ENCODE measurements at places on chromosomes 7 and 10. TPM values are rescaled to one million over a fixed set of nuclear protein-coding genes. Genes with fewer than 3 reads are reported as not detected.

The STK32C gene
- total RNA-seq: 21.9 TPM

The GDF2 gene
- total RNA-seq: not detected

The COL13A1 gene
- total RNA-seq: 2.7 TPM

The ARHGEF5 gene
- 0.74 TPM for total RNA-seq

The NYAP1 gene
- 29.7 TPM for total RNA-seq

The METTL27 gene
- total RNA-seq: 0.49 TPM

The CCNJ gene
- 15.2 TPM for total RNA-seq

The GIMAP2 gene
- 1.5 TPM for total RNA-seq

The ASB15 gene
- not detected for total RNA-seq

Measured in temporal lobe (tissue), 4 donors.